ENCODE measurements at places on chromosomes 2 and 18.

DNA sequence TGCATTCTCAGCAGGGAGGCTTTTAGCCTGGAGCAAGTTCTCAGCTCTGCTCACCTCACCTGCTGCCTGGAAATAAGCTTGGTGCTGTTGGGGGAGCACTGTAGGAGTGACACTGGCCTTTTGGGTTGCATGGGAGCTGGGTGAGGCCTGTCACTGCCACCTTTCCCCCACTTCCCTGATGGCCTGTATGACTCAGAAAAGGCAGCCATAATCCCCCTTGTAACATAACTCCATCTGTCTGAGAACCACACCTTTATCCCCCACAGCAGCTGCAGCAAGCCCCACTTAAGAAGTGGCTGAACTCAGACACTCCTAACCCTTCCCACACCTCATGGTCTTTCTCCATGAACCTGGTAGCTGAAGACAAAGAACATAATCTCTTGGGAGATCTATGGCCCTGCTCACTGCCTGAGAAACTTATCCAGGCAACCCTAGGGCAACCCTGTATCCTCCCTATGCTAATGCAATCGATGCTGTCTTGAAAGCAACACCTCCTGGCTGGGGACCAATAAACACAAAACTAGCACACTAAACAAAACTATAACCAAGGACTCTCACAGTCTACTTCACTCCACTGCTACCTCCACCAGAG lies 258.9 kb upstream of the OSR1 start:
- no peak for DNase-seq

DNA sequence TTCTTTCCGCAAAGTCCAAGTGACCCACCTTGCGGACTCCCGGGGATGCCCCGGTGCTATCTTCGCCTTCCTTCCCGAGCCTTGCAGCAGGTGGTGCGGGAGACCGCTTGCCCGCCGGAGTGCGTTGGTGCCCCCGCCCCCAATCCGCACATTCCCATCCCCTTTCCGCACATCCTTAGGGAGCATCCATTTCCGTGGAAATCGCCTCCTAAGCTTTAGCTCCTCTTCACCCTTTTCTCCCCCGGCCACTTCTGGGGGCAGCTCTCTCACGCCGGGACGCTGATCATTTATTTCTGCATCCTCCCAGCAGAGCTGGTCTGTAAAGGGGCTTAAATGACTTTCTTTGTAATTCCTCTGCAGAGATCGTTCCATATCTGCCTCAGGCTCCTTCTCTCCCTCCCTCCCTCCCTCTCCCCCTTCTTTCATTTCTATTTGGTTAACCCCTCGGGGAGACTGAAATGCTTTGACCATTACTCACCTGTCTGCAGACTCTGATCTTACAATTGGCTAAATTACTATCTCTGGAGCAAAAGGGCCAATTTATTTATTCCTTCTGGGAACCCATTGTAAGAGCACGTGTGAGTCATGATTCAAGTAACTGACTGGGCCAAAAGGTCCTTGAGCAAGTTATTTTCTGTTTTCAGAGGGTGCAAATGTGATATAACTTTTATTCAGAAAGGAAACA lies 1.3 kb upstream of the LYPD1 start:
- peak; percentile 76 for DNase-seq

DNA sequence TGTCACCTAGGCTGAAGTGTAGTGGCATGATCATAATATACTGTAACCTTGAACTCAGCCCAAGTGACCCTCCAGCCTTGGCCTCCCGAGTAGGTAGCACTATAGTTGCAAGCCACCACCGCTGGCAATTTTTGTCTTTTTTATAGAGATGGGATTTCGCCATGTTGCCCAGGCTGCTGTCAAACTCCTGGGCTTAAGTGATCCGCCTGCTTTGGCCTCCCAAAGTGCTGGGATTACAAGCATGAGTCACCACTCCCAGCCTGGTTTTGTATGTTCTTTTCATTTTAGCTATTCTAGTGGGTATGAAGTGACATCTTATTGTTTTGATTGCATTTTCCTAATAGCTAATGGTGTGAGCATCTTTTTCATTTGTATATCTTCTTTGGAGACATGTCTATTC lies 11.3 kb upstream of the EXOC6B start:
- DNase-seq: no peak

DNA sequence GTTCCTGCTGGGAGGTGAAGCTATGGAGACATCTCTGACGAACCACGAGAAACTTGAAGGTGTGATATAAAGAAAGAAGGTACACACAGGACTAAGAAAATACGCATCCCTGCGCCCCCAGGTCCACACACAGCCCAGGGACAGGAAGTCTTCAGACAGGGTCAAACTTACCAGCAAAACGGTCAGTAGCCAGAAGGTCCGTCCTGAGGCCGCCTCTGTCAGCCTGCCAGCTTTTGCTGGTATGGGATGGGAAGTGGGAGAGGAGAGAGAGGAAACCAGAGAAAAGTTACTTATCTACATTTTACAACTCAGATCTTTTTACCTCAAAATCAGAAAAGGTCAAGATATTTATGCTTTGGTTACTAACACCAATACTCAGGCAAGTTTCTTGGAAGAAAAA lies 47.2 kb downstream of the HDLBP start:
- no peak for DNase-seq

- no peak for DNase-seq
These were observed 944.7 kb upstream of the NRXN1 start for GRCh38 chr2:51976623-51977022.

GRCh38 chr2:64787019-64787365 lies 133.3 kb upstream of the SERTAD2 start:
- DNase-seq: no peak

GRCh38 chr2:134679294-134679693 lies 39.5 kb downstream of the TMEM163 start:
- DNase-seq: no peak

DNA sequence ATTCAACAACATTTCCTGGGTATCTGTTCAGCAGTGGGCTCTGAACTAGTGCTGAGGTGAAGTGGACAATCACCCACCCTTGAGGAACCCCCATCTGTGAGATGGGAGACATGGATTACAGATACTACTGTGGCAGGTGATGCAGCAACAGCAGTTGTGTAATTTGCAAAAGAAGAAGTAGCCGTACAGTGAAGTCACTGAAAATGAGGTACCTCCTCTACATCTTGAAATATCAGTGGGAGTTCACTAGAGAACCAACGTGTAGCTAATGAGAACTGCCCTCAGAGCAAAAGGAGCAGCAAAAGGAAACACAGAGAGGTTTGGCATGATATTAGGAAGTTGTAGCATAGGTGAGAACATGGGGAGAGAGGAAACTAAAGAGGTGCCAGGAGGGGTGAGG lies 41.3 kb downstream of the VSNL1 start:
- no peak for DNase-seq
